Caudate nucleus (tissue), 63 donors: ENCODE measurements at places on chromosomes 3 and 15.

DNA sequence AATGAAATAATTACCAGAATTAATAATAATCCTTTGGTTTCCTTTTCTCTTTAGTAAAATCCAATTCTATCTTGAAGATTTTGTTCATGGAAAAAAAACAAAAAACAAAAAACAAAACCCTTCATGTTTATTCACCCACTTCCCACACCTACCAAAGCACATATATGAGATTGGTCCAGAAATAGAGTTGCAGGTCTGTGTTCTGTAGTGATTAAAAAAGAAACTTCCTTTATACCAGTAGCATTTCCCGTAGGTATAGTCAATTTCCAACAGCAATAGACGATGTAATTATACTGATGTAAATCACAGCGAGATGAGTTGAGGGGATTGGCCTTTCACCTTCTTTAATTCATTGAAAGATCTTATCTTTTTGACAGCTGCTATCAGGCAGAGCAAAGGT lies 194.6 kb downstream of the SOX2 start:
- no peak for DNase-seq

DNA sequence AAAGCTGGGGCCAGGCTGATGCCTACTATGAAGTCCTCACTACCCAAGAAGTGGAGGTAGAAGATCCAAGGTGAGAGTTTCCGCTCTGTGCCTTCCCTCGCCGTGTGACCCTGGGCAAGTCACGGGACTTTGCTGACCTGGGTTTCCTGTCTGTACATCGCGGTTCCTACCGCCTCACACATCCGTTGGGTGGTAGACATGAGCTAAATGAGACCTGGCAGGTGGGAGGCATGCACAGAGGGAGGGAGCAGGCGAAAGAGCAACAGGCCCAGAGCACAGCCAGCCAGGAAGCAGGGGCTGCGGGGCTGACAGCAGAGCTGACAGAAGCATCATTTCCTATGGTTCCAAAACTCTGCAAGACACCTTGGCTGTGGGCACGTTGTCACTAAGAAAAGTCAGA lies 157.3 kb upstream of the BHLHE40 start:
- DNase-seq: no peak

DNA sequence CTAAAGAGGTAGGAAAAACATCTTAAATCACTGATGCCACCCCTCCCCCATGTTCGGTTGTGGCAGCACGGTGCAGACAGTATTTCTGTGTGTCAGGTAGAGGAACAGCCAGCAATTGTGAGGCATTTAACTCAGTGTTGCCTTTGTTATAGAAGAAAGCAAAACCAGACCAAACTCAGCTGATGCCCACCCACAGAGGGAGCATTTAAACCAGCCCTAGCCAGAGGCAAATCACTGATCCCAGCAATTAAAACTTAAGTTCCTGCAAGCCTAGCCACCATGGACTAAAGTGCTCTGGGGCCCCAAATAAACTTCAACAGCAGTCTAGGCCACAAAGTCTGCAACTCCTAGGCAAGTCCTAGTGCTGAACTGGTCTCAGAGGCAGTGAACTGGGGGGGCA lies 94.5 kb downstream of the CFAP20DC start:
- no peak for DNase-seq

- no peak for DNase-seq
Observed at GRCh38 chr3:194184265-194184751, 48.4 kb downstream of the HES1 start.

- DNase-seq: no peak
Observed at GRCh38 chr3:136728918-136729317, 23.3 kb downstream of the STAG1 start.

DNA sequence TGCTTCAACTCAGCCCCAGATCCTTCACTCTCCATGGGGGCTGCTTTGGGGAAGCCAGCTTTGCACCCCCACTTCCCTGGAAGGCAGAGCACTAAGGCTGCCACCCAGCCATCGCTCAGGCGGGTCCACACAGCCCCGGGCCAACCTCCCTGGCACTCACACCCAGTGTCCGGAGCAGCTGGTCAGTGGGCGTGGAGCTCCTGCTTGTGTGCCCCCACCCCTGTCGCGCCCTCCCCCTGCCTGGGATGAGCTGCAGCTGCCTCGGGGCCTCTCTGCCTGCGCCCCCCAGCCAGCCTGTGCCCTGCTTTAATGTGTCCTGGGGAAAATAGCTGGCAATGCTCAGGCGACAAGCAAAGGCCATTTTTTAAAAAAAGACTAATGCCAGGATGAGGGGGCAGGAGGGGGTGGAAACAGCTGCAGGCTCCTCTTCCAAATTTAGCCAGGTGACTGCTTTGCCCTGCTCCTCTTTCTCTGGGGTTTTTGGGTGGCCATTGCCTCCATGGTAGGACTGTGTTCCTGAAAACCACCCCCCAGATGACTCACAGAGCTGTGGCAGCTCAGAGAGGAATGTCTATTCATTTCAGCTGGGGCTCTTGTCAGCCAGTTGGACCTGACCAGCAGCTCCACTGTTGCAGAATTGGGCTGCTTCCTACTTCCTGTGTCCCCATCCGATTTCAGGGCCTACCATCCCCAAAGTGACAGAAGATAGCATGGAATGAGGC lies 65.0 kb downstream of the CEMIP start:
- no peak for DNase-seq

DNA sequence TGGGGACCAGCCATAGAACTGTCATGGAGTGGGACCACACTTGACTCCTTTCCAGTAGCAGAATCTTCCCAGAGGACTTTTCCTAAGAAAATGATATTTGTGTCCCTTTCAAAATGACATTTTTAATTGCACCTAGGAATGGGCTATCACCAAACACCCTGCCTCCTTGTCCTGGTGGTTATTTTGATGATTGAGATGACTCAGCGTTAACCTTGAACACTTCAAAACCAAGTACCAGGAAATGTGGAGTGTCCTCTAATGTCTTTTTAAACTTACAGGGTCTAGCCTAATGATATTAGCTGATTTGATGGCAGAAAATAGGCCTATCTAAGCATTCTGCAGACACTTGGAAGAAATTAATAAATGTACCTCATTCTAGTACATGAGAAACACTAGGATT lies 90.7 kb downstream of the HHLA2 start:
- no peak for DNase-seq

DNA sequence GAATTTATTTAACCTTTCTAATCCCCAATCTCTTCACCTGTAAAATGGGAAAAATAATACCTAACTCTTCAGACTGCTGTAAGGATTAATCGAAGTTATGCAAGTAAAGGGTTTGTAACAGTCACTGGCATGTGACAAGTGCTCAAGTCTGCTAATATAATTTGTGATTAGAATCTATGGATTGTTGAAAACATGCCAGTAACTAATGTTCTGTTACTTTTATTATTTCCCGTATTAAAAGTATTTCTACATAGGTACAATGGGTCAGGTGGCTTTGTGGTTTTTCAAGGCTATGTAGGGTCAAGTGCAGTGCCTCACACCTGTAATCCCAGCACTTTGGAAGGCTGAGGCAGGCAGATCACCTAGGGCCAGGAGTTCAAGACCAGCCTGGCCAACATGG lies 29.4 kb downstream of the ULK4 start:
- no peak for DNase-seq

GRCh38 chr3:120071259-120071658 lies 23.0 kb downstream of the GSK3B start:
- DNase-seq: no peak

DNA sequence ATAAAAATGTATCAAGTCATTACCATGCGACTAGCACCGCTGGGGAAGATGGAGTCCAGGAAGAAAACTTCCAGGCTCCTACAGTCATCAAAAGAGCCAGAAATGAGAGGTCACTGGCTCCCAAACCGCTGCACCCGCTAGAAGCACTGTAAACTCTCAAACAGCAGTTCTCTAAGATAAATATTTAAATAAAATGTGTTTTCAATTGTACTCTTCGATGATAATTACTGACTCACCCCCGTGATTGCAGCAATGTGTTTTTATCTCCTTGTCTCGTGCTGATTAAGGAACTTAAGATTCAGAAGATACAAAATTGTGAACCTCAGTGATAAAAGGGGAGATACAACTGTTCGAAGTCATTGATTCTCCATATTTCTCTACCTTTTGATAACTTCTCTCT lies 45.8 kb upstream of the FOXP1 start:
- DNase-seq: no peak

- DNase-seq: no peak
Observed at GRCh38 chr3:197364410-197365071, 66.1 kb upstream of the DLG1 start.

GRCh38 chr3:143613226-143613625 lies 235.0 kb downstream of the SLC9A9 start:
- DNase-seq: no peak

DNA sequence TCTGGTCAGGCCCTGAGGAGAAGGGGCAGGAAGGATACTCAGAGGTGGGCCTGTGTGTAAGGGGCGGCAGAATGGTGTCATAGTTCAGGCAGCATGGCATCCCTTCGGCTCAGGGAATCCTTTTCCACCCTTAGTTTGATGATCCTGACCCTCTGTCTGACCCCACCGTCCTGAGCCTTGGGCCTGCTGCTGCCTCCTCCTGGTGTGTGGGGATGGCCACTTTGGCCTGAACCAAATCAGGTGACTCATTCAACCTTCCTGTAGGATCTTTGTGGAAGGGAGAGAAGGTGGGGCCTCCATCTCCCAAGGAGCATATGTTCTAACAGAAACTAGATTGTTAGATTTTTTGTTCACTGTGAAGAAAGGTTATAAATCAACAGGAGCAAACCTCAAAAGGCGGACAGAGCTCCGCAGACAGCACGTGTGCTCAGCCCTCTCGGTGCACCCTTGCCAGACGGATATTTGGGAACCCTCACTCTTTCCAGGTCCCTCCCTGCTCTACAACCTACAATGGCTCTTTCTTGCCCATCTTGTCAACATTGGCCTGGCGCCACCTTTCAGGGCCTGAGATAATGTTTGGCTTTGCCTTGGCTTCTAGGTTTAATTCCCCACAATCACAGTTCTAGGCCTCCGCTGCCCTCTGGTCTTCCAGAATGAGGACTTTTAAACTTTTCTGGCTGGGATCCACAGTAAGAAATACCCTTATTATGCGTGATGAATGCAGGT lies 21.7 kb downstream of the THSD4 start:
- no peak for DNase-seq

DNA sequence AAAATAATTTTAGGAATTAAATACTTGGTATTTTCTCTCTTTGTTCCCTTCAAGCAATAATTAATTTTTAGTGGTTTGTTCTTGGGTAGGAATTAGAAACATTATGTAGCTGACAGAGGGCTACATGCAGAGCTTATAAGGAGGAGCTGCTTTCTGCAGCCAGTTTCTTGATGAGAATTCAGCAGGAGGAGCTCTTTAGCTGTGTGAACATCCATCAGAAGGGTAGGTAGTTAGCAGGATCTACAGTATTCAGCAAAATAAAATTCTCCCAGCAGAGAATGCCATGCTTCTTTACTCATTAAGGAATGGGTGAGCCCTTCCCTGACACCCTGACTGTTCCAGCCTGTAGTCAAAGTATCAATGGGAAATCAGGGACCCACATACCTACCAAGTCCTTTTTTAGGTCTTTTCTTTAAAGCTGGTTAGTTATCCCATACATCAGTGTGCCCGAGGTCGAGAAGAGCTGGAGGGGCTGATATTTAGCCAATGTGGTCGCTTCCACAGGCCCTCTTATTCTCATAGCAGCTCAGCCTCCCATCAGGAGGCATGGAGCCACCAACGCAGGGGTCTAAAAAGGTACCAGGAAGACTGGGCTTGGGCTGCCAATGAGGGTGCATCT lies 54.0 kb downstream of the KCNAB1 start:
- DNase-seq: no peak
